Skeletal muscle cell (primary cell): ENCODE measurements at places on chromosomes 4 and X.

- no peak for DNase-seq
Measured at GRCh38 chrX:103864886-103865534, 33.0 kb upstream of the RAB9B start.

DNA sequence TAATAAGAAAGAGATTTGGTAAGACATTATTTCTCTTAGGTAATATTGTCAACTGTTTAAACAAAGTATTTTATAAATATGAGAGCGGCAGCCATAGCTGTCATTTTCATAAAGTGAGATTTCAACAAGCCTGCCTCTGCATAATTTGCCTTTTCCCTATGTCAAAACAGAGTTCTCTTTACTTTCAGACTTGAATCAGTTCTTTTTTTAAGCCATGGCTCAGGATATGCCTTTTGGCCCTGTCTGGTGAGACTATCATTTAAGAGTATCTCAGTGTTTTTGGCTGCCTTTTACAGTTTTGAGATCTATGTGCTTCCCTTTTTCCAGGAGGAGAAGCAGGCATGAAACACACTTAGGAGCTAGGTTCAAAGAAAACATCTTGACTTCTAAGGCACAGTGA is 7.5 kb upstream of the GUCY1A1 start:
- no peak for DNase-seq

DNA sequence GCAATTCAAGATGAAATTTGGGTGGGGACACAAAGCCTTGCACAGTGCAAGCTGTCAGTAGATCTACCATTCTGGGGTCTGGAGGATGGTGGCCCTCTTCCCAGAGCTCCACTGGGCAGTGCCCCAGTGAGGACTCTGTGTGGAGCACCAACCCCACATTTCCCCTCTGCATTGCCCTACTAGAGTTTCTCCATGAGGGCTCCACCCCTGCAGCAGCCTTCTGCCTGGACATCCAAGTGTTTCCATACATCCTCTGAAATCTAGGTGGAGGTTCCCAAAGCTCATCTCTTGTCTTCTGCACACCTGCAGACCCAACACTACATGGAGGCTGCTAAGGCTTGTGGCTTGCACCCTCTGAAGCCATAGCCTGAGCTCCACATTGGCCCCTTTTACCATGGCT is 402.3 kb downstream of the RAB28 start:
- no peak for DNase-seq

GRCh38 chrX:53084863-53085262 is 2.7 kb downstream of the TSPYL2 start:
- no peak for DNase-seq

- DNase-seq: no peak
Measured at GRCh38 chr4:48203819-48204218, 65.8 kb downstream of the TEC start.
